Mesothelial cell of epicardium (in vitro differentiated cells): ENCODE measurements at places on chromosomes 7 and 10.

GRCh38 chr10:69334302-69335062 is 56.2 kb downstream of the HK1 start:
- no peak for DNase-seq

DNA sequence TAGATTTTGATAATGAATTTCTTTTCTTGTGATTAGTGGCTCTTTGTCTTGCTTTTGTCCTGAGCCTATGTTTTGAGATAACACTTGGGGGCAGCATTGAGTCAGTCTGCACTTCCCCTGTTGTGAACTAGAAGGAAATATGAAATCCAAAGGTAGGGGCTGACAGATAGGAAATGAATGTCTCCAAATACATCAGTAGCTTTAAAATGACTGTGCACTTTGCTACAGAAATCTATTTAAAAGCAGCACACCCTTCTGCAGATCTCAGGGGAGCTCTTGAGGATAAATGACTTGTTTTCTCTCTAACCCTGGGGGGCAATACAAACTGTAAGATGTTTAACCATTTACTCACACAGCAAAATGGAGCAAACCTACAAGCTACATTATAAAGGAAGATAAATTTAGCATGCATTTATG is 176.0 kb upstream of the MYO3A start:
- DNase-seq = no peak

- DNase-seq = no peak
Observed at GRCh38 chr7:31125171-31125570, 73.1 kb downstream of the ADCYAP1R1 start.

GRCh38 chr10:78684947-78685346 is 383.8 kb upstream of the ZMIZ1 start:
- DNase-seq = no peak

GRCh38 chr7:131293018-131293417 is 34.7 kb upstream of the MKLN1 start:
- no peak for DNase-seq

GRCh38 chr10:75407713-75408508 is 6.3 kb upstream of the ZNF503 start:
- peak; percentile 76 for DNase-seq

- no peak for DNase-seq
Observed at GRCh38 chr10:114470361-114470760, 66.1 kb upstream of the AFAP1L2 start.

- DNase-seq = no peak
Observed at GRCh38 chr10:33657154-33657908, 322.9 kb upstream of the NRP1 start.

GRCh38 chr7:157857578-157858075 is 520.8 kb downstream of the DNAJB6 start:
- no peak for DNase-seq

DNA sequence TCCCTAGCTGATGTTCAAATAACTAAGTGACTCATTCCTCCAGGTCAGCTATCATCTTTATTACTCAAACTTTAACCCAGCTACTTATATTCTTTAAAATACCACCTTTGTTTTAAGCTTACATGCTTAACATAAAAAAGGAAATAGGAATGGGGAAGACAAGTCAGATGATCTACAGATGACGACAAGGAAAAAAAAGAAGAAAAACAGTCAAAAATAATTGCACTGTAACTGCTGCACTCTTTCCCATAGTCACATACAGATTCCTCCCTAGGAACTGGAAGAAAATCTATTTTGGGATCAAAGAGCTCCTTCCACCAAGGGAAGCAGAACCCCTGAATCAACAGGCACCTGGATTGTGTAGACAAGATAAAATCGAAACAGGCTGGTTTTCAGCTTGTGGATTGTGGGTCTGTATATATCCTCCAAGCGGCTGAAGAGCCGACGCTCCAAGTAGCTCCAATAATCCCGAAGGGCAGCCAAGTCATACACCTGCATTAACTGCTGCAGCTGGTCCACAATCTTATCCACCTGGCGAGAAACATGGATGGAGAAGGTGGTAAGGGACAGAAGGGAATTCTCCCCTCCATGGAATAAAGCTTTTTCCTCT is 2.0 kb downstream of the WDR91 start:
- no peak for DNase-seq

GRCh38 chr7:155660758-155661093 is 16.3 kb downstream of the RBM33 start:
- no peak for DNase-seq

GRCh38 chr7:112199672-112200071 is 6.5 kb downstream of the DOCK4 start:
- no peak for DNase-seq

DNA sequence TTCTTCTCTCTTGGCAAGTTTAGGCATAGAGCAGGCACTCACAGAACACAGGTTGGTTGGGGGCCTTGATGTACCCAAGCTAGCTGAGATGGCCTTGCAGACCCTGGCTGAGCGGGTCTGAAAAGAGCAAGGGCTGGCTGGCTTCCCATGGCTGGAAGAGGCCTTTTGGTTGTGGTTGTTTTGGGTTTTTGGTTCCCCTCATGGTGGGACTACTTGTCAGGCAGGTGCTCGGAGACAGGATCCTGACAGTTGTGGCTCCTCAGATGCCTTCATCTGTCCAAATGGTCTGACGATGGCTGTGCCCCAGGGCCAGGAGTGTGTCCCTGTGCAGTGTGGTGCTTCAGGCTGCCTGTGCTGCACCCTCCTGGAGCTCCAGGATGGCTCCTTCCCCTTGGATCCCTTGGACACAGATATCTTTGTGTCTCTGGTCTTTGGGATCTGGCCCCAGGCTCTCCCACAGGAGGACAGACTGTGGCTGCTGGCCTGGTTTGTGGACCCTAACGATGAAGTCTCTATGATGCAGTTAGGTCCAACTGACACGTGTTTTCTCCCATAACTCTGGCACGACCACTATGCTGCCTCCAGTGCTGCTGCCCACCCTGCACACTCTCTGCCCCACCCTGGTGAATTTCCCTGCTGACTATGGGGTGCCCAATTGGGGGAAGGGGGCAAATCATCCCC is 321.5 kb upstream of the ZNF32 start:
- no peak for DNase-seq

DNA sequence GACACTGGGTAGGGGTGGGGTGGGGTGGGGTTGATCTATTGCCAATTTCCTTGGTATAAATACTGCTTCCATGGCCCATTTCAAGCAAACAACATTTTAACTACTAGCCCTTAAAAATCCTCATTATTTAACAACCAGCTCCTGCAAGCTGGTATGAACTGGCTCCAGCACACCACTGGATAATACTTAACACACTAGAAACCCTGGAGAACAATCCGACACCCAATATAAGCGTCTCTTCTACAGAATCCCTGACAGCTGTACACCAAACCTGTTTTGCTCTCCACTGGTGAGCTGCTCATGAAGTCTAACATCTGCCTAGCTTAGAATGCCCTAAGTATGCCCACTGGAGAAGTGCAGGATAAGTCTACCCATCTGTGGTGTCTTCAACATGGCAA is 116.8 kb downstream of the HIPK2 start:
- no peak for DNase-seq

DNA sequence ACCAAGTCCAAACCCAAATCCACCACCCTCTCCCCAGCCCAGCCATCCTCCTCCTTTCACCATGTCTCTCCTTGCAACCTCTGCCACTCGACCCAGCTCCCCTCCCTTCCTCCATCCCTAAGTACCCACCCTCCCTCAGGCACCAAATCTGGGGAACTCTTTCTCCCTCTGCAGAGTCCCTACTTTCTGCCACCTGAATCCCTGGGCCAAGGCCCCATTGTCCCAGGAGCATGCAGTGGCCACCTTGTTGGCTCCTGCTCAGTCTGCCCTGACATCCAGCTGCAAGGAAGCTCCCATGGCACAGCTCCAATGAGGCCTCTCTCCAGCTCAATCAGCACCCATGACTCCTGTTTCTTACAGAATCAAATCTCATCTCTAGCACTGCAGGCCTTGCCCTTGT is 5.5 kb upstream of the UNC5B start:
- no peak for DNase-seq

DNA sequence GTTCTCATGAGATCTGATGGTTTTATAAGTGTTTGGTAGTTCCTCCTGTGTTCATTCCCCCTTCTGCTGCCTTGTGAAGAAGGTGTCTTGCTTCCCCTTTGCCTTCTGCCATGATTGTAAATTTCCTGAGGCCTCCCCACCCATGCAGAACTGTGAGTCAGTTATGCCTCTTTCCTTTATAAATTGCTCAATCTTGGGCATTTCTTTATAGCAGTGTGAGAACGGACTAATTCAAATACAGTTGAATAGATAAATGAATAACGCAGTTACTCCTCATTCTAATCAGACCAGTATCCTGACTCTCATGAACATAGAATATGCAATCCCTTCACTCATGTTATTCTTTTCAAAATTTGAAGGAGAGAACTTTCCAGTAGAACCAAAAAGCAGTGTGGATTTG is 375.0 kb upstream of the FZD8 start:
- no peak for DNase-seq

DNA sequence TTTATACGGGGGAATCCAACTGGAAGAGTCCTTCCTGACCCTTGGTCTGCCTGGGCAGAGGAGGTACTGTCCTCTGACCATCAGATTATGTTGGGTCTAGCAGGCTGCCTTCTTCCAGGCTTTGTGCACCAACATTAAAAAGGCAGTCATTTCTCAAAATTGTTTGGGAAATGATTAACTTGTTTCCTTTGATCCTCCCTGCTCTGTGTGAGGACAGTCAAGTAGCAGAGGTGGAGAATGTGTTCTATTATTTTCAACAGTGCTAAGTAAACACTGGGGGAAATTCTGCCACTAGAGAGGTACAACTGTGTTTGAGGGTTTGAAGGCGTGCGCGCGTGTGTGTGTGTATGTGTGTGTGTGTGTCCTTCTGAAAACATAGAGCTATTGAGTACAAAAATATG is 20.6 kb downstream of the ACSL5 start:
- DNase-seq = no peak

- DNase-seq = no peak
Observed at GRCh38 chr10:105714728-105715127, 1073.6 kb downstream of the SORCS3 start.

- DNase-seq = peak; percentile 26
Observed at GRCh38 chr10:124002391-124003069, 90.9 kb downstream of the CHST15 start.

- no peak for DNase-seq
Observed at GRCh38 chr10:63383141-63383540, 82.6 kb downstream of the JMJD1C start.

DNA sequence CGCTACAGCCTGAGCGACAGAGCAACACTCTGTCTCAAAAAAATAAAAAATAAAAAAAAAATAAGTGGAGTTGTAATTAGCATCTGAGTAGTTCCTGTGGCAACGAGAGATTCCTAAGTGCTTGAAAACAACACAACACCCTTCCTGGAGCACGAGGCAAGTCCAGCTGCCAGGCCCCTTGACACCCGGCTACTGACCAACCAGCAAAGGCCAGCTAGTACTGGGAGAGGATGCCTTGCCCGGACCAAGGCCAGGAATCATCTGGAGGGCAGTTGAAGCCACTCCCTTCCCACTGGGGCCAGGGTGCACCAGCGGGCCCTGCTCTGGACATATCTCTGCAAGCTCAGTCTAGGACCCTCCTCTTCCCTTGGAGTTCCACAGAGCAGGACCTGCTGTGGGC is 536 bp downstream of the C10orf105 start:
- DNase-seq = no peak

GRCh38 chr10:128901236-128901635 is 565.8 kb upstream of the MGMT start:
- DNase-seq = no peak

GRCh38 chr7:123660514-123661354 is 5.1 kb downstream of the LMOD2 start:
- DNase-seq = no peak

DNA sequence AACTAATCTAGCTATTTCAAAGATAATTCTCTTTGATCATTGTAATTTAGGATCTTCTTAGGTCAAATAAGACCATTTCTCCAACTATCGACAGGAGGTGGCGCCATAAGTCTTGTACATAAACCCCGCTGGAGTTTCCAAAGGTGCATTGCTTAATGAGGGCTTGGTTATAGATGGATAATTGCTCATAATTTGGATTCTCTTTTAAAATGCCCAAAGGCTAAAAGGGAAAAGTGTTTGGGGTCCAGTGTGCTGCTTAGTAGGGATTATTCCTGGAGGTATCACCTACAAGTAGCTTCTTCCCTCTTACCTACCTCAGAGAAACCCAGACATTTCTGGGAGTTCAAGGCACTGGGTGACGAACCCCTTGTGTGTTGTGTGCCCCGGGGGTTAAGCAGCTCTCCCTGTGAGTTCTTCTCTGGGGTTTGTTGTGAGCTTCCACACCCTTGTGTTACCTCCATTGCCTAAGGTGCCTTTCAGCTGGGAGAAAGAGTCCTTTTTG is 75.2 kb downstream of the PAXIP1 start:
- peak; percentile 63 for DNase-seq

DNA sequence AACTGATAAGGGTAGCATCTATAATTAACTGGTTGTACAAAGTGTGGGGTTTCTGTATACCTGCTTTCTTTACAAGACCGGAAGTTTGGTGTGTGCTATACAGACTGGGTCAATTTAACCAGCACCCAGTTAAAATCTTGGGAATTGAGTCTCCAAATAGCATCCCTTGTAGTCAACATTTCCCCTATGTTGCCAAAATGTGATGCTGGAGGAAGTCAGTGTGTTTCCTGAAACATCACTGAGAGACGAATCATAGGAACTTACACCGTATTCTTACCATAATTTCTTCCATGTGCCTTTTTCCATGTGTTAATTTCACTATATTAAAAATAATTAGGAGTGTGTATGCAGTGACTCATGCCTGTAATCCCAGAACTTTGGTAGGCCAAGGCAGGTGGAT is 1.7 kb downstream of the AKR1C4 start:
- no peak for DNase-seq

GRCh38 chr10:77943121-77943901 is 16.8 kb upstream of the DLG5 start:
- DNase-seq = no peak

GRCh38 chr10:81116201-81116600 is 578.5 kb downstream of the SH2D4B start:
- DNase-seq = no peak

DNA sequence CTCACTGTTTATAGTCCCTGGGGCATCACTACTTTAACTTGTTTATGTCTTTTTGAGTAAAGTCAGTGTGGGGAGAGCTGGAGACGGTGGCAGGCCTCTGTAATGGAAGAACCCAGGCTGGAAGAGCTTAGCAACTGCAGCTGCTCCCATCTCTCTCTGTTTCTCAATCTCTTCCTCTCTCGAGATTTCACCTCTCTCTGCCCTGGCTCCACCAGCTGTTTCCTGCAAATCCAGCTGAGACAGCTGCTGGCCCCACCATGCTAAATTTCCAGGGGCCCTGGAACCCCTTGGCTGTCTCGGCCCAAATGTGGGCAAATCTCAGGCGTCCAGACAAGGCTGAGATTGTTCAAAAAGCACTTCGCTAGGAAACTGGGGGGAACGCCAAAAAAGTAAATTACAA is 25.8 kb upstream of the SLF2 start:
- no peak for DNase-seq

GRCh38 chr7:67625257-67625737 is 628.7 kb downstream of the TYW1 start:
- peak; percentile 89 for DNase-seq

- DNase-seq = no peak
Observed at GRCh38 chr7:55120501-55121198, 101.8 kb downstream of the EGFR start.
